ENCODE measurements at places on chromosomes 5 and 9.
A peak's percentile ranks its signal among the peaks of the same experiment; 100 is the strongest.

DNA sequence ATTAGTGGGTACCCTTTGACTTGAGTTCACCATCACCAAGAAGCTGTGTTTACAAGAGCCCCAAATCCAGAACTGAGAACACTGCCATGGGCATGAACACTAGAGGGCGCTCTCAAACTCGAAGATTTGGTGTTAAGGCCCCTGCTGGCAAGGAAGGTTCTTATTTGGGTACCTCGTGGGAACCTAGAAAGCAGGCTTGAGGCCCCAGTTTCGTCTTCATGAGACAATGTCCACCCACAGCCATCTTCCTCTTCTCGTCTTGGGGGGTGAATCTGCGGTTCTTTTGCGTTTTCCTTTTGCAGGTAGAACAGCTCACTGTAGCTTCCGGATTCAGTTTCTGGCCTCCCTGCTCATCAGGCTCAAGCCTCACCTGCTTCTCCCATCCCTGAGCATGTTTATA, 184.0 kb downstream of the SEMA5A start:
- peak; percentile 5 for DNase-seq

DNA sequence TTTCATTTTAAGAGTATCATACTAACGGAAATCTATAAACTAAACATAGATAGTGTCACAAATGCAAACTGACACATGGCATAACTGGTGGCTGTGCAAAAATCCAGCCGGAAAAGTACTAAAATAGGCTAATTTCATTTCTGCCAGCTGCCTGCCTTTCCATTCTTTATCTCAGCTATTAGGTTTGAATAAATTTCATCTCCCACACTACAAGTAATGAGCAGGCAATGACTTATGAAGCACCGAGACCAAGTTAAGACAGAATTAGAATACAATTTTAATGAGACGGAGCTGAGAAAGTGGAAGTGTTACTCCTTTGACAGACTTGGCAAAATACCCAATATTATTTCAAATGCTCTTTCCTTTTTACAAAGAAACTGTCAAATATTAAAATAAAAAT, 258.8 kb upstream of the ZNF608 start:
- no peak for DNase-seq

DNA sequence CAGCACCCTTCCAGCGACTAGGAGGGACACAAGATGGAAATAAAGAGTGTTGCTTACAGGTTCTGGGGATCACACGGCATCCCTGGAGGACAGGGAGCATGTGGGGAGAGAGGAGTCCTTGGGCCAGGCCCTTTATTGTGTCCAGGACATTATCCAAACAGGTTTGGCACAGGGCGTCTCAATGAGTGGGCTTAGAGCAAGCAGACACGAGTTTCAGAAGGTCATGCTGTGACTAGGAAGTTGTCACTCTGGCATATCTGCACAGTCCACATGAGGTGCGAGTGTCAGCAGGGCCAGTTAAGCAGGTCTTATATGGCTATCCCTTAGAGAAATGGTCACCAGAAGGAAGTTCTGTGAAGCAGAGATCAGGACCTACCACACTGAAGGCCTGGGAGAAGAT, 174.5 kb upstream of the OTULINL start:
- no peak for DNase-seq

GRCh38 chr5:53211799-53212198, 102.2 kb upstream of the MOCS2 start:
- no peak for DNase-seq

GRCh38 chr5:65395526-65396155, 86.1 kb downstream of the ADAMTS6 start:
- no peak for DNase-seq

- no peak for DNase-seq
These were observed 199.9 kb downstream of the DOCK8 start for GRCh38 chr9:414595-414994.

DNA sequence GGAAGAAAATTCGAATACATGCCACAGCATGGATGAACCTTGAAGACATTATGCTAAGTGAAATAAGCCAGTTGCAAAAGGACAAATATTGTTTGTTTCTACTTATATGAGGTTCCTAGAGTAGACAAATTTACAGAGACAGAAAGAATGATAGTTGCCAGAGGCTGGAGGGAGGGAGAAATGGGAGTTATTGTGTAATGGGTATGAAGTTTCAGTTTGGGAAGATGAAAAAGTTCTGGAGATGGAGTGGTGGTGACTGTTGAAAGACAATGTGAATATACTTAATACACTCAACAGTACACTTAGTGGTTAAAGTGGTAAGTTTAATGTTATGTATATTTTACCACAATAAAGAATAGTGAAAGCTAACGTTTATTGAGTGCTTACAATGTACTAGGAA, 99.6 kb upstream of the SLC44A1 start:
- no peak for DNase-seq

GRCh38 chr9:68836788-68837187, 131.7 kb downstream of the PIP5K1B start:
- DNase-seq: no peak

DNA sequence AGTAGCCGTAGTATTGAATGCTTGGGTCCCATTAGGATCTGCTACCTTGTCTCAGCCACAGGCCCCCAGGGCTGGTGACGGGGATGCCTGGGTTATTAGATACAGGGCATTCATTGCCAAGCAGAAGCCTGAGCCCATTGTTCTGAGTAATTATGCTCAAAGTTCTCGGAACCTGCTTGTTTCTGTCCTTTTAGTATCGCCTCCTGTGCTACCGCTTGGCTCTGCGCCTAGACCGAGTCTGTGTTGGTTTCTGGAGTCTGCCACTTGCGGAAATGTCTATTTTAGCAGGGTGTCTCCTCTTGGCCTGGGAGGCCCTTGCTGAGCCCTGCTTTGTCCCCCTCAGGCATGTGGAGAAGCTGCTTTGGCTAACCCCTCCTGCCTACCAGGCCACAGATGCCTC, 506.1 kb downstream of the BNC2 start:
- no peak for DNase-seq

DNA sequence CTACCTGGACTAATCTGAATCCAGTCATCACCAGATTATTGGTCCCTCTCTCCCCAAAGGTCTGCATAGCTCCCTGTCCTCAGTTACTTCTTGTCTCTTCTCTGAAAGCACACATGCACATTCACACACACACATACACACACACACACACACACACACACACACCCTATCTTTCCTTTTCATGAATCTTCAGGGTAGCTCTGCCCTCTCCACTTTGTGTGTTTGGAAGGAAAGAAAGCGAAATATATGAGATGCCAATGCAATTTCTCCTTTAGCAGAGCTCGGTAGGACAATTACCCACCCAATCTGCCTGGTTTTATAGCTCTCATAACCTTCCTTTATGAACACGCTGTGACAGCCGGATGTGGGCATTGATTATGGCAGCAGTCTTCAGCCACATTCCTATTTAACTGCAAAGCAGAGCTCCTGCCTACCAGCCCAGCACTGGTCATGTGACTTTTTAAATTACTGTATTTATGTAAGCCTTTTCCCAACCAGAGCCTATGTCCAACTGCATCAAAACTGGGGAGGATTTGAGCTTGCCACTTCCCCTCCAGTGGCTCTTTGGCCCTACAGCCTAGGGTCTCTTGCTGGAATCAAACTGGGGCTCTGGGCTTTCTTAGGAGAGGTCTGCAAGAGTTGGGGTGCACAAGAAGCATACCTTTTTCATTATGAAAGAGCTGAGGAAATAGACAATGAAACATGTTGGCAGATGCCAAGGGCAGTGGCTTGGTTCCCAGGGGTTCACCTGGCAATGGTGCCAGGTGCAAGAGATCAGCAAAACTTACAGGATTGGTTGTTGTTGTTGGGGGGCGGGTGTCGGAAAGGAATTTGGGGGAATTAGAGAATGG, 20.8 kb upstream of the MATR3 start:
- DNase-seq: no peak

DNA sequence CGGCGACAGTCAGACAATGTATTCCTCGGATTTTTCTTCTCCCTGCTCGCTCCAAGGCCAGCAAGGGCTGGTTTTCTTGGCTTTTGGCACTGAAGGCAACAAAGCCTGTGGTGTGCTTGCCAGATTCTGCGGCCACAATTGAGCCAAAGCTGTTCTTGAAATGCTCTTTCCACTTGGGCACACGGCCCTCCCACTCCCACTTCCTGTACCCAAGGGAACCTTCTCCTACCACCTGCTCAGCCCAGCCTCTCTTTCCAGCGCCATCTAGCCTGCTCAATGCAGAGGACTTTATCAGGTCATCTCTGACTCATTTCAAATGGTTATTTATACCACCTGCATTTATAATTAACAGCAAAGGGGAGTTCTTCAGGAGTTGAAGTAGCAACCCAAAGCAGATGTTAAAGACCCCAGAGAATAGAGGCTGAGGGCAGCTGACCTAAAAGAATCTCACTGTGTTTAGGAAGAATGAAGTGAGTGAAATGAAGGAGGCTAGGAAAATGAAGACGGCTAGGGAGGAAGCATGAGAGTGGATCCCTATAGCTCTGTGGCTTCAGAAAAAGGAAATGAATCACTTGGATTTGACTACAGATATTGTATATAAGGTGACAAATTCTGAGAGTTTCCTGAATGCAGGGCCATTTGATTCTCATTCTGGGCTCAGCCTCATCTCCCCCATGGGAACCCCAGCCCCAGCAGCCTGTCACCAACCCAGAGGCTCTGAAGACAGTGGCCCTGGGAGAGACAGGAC, 439.0 kb downstream of the ENC1 start:
- DNase-seq: no peak

GRCh38 chr9:18947892-18948339, 85.1 kb downstream of the SAXO1 start:
- no peak for DNase-seq

- DNase-seq: no peak
These were observed 20.0 kb upstream of the FAM120AOS start for GRCh38 chr9:93473411-93473810.

DNA sequence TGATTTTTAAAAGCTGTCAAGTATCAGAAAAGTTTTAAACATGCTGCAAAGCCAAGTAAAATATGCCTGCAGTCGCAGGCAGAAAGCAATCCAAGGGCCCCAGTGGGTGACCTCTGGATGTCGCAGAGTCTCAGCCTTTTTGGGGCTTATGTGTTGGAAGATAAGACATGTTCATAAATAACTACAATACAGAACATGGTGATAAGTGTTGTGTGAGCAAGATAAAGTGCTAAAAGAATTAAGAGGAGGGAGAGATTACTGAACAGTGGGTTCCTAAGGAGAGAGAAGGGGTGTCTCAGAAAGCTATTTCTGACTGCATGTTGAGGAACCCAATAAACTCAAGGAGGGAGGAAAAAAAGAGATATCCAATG, 78.9 kb upstream of the ADRB2 start:
- no peak for DNase-seq

GRCh38 chr9:107898761-107899160, 409.2 kb upstream of the KLF4 start:
- no peak for DNase-seq

DNA sequence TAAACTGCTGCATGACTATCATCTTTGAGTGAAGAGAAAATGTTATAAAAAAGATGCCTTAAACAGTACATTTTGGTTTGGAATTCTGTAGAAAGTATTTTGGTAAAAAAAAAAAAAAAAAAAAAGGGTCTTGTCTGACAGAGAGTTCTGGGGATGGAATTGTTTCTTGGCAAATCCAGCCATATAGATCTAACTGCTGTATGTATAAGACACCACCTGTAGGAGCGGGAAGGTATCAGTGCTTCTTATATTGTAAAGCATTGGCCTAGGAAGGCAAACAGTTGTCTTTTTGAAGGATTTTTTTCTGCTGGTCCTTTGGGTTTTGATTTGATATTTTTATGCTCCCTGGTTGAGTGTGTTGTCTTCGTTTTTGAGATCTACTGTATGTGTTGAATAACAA, 2.8 kb downstream of the PURA start:
- DNase-seq: no peak

- DNase-seq: no peak
These were observed 1471.8 kb upstream of the NUDT12 start for GRCh38 chr5:105034401-105034763.

DNA sequence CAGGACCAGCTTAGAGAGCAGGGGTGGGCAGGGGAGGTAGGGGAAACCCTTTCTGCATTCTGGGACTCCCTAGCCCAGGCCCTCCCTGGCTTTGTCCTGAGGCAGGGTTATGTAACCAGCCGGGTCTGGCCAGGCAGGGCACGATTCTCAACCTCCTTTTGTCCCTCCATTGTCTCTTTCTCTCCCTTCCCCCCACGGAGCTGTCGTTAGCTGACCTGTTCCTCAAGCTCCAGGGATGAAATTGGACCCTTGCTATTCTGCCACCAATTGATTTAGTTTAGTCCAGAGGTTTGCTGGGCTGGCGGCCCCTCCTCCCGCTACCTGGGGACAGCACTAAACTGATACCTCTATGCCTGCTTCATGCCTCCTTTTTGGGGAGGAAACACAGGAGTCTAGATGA, 9.4 kb upstream of the NDST1 start:
- DNase-seq: no peak
